D721Med (cell line): ENCODE measurements at places on chromosomes 7 and 10.

- no peak for DNase-seq
These were observed 53.7 kb upstream of the FAM3C start for GRCh38 chr7:121449735-121450240.

GRCh38 chr10:60430836-60431597 lies 41.3 kb upstream of the ANK3 start:
- no peak for DNase-seq

DNA sequence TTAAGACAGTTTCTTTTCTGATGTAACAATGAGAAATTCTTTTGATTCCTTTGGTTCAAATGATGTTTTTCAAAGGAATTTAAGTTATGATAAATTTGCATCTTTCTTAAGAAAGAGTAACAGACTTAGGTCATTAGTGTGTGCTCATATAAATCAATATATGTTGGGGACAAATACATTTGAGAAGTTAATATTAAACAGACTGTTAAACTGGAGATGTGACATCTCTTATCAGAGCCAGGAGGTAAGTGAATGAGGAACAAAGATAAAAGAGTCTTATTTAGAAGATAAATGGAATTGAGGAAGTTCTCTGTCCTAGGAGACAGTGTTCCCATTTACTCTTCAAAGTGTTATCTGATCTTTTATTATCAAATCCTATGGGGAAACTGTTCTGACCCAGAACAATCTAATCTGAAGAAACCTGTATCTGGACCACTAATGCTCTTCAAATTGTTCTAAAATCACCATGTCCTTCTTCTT lies 104.8 kb upstream of the LAMB4 start:
- no peak for DNase-seq

DNA sequence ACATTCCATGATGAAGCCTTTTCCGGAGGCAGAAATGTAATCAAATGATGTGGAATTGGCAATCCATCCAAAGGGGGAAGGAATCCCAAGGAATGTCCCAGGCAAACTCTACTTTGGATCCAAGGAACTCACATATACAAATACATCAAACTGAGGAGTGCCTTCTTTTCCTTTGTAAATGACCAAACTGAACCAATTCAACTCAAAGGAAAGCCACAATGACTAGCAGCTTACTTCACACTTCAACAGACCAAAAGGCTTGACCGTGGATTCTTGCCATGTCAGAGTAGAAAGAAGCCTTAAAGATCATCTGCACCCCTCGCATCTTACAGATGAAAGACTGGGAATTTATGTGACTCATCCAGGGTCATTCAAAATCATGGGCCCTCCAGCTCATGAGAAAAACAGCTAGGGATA lies 79.7 kb upstream of the MACROH2A2 start:
- no peak for DNase-seq

- no peak for DNase-seq
These were observed 22.2 kb downstream of the TYW1B start for GRCh38 chr7:72805526-72806494.

DNA sequence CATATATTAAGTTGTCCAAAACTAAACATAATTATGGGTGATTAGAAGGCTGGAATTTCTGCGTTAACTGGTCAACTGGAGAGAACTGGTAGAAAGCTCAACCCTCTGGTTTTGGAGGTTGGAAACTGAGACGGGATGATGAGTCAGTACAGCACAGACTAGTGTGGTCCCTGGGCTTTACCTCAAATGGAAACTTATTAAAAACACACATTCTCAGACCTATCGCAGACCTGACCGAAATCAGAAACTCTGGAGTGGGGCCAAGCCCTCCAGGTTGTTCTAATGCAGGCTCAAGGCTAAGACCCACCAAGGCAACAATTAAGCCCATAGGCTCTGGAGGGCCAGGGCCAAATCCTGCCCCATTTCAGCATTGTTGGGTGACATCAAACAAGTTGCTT lies 136.9 kb downstream of the KCNMA1 start:
- no peak for DNase-seq

DNA sequence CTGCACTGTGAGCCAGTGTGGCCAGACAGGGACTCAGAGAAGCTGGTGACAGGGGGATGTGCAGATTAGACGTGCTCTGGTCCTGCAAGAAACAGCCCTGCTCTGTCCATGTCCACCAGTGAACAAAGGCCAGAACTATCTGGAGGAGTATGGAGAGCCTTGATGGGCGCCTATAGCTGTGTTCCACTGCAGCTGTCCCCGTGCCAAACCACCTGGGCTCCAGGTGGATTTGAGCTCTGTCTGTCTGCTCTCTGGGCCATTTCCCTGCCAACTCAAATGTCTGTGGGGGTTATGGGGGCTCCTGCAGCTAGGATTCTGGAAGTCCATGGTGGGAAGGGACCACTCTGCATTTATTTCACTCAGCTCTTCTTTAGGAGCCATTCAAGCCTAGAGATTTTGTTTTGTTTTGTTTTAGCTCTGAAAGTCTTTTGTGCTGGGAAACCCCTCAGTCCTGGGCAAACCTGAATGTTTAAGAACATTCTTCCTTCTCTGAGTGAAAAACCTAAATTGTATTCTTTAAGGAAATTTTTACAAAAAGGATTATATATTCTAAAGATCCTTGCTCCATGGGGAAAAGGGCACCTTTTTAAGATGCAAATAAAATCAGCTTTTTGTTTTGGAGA lies 1039.5 kb upstream of the SORCS1 start:
- DNase-seq: no peak

- DNase-seq: no peak
These were observed 113.8 kb upstream of the EEPD1 start for GRCh38 chr7:36039243-36039642.

DNA sequence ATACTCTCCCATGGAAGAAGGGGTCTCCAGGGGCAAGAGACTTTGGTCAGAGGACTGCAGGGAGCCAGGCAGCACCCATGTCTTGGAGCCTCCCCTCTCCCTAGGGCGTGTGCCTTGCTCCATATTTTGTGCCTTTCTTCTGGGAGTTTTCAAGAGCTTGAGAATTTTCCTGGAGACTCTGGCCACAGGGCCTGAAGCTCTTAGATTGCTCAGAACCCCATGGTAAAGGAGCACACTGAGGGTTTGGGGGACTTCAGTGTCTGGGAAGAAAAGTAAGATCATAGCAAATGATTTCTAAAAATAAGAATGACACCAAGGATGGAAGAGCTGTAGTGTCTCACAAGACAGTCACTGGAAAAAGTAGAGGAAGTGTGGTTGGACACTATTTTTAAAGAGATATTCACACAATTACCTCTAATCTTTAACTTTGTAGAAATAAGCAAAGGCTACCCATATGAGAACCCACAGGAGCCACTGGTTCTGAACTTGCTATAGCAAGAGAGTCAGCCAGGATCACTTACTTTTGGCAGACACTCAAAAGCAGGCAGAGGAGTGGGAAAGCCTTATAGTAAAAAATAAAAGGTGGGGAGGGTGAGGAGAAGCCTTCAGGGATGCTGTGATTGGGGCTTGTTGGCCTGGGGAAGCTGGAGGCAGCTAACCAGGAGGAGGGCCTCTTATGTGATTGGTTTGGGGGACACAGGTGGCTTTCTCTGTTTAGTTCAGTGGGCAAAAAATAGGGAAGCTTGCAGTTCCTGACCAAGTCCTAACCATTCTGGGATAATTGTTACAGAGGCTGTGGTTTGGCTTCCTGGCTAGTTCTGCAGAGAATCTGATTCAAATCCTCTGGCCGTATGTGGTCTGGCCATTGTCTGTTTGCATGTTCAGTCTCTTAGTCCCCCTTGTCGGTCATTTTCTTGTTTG lies 5.1 kb upstream of the CSGALNACT2 start:
- no peak for DNase-seq

- no peak for DNase-seq
These were observed 78.0 kb upstream of the CTTNBP2 start for GRCh38 chr7:117951285-117951684.

DNA sequence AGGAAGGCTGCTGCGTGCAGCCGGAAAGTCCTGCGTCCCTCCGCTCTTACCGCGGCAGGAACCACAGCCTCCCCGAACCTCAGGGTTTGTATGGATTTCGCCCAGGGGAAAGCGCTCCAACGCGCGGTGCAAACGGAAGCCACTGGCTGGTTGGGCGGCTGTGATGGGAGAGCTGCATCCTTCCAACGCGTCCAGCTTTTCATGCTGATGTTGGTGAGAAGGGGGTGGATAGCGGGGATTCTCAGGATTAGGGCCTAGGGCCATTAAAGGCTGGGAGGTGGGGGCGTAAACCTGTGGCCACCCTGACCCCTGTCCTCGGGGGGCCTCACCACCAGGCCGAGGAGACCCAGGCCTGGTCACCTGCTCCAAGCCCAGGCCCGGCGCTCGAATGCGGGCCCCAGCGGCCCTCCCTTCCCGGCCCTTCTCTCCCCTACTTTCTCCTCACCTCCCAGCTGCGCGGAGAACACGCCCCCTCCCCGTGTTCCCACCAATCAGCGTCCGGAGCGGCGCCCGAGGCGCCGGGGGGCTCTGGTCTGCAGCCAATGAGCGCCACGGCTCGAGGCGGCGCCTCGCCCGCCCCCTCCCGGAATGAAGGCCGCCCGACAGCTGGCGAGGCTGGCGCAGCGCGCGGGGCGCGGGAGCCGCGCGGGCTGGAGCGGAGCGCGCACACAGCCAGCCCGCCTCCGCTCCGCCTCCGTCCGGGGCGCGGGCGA lies 458 bp upstream of the NANOS1 start:
- peak; percentile 82 for DNase-seq

GRCh38 chr7:12713625-12714378 lies 26.4 kb downstream of the ARL4A start:
- no peak for DNase-seq

- no peak for DNase-seq
These were observed 99.3 kb downstream of the KAT6B start for GRCh38 chr10:74925708-74926107.

- no peak for DNase-seq
These were observed 9.6 kb upstream of the MRPS24 start for GRCh38 chr7:43878867-43879266.

GRCh38 chr10:132546567-132547420 lies 9.2 kb downstream of the INPP5A start:
- DNase-seq: no peak

DNA sequence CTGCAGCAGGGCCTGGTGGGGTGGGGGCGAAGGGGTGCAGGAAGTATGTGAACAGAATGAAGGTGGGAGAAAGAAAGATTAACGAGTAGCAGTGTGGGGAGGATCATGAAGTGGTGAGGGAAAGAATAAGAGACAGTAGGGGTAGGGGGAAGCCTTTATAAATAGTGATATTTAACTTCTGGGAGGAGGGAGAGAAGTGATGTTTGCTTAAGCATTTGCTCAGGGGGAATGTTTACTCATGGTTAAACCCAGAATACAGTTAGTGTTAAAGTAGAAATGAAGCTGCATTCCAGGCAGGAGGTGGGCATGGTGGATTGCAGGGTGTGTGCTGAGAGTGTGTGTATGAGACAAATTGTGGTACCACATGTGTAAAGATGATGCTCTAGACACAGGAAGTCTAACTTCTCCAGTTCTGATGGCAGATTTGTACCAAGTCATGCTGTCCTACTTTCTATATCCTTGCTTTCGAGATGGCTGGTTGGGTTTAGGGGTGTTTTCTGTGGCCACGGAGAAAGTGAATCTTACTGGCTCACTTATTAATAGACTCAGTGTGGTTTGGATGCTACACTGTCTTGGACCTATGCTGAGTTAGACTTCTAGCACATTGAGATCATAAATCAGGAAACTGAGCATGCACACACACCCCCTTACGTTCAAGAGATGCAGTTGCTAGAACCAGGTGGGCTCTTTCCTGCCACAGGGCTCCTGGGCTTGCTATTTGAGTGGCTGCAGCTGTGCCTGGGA lies 10.6 kb upstream of the DNMBP start:
- no peak for DNase-seq
